ENCODE measurements at places on chromosomes 1 and 21. TPM values are rescaled to one million over a fixed set of nuclear protein-coding genes. Genes with fewer than 3 reads are reported as not detected.
A peak's percentile ranks its signal among the peaks of the same experiment; 100 is the strongest.

- DNase-seq = no peak
These were observed 196.5 kb downstream of the DYRK1A start for GRCh38 chr21:37562920-37563640.

Gene MFSD2A
- 8.0 TPM for total RNA-seq

- no peak for DNase-seq
These were observed 37.1 kb upstream of the RAP1GAP start for GRCh38 chr1:21706151-21706835.

DNA sequence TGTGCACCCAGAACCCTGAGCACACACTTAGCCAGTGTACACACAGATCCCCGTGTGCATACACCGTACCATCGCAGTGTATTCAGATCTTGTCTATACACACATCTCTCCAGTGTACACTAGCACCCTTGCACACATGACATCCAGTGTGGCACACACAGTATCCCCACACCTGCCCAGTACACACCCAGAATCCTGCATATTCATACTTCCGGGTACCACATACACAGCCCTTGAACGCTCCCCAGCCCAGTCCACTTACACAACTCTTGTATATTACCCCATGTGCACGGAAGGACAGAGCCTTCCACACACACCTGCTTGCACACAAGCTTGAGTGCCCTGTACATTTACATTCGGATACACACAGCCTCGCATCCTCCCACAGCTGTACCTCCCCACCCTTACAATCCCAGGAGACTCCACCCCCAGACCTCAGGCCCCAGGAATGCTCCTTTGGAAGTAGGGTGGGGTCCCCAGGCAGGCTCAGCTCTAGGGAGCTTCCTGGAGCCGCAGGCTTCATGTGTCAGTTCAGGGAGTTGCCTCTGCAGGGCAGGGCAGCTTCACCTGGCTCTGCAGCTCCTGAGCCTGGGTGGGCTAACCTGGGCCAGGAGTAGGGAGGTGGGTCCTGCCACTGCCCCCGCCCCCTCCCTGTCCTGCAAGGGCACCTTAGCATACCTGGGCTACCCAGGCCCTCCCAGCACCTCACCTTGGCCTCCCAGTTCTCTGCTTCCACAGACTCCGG is 46.2 kb downstream of the AHDC1 start:
- DNase-seq = peak; percentile 29

DNA sequence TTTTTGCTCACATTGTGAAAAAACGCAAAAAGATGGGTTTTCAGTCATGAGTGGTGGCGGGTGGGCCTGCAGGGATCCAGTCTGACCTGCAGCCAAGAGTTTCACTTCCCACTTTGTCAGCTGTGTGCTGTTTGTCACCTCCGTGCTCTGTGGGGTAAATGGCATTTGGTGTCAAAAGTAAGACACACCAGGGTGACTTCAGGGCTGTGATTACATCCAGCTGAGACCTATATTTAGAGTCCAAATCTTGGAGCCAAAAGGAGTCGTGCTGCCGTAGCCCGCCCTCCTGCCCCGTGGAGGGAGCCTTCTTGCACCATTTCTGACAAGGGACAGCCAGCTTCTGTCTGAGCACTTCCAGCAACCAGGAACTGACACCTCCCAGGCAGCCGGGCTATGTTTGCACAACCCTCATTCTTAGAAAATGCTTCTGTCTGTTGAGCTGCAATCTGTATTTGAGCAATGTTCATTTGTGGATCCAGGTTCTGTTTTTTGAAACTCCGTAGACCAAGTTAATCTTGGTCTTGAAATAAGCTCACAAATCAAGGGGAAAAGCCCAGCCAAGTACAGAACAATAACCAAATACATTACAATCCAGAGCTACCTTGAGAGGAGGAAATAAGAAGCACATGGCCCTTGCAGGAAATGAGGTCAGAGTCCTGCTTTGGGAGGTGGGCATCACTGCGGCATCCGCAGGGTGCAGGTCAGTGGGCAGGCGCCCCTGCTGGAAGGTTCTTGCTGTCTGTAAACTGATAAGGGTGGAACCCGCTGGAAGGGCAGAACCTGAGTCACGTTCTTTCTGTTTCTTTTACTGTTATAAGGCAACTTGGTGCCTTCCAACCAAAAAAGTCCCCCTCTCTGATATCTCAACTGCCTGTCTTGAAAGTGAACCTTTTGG is 14.4 kb downstream of the ABCG1 start:
- no peak for DNase-seq

Gene TMPRSS2
- total RNA-seq = 1.1 TPM

Gene PTGS2
- total RNA-seq = 0.91 TPM

GRCh38 chr1:94122201-94122970 is 1.4 kb upstream of the ABCA4 start:
- DNase-seq = no peak

Gene FAM72C
- total RNA-seq = 9.5 TPM

GRCh38 chr1:112446411-112446810 is 50.4 kb downstream of the CTTNBP2NL start:
- DNase-seq = no peak

Gene TAGLN2
- total RNA-seq = 127 TPM

DNA sequence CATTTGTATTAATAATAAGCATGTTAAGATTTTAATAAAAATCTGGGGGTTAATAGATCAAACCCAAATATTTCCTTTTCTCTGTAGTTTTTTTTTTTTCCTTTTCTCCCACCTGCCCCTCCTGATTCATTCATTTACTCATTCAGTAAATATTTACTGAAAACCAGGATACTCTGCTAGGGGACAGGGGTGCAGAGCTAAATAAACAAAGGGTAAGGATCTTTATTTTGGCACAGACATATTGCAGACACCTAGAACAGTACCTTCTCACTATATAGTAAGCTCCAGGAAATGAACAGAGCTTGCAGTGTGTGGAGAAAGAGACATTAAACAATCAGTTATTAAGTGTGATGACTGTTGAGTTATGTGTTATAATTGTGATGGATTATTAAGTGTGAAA is 60.9 kb downstream of the AK5 start:
- no peak for DNase-seq

Gene OR4F29
- total RNA-seq = not detected

GRCh38 chr1:44485934-44486460 is 80.9 kb downstream of the RNF220 start:
- no peak for DNase-seq

- no peak for DNase-seq
These were observed 169.3 kb downstream of the PRDM2 start for GRCh38 chr1:13869172-13869797.

DNA sequence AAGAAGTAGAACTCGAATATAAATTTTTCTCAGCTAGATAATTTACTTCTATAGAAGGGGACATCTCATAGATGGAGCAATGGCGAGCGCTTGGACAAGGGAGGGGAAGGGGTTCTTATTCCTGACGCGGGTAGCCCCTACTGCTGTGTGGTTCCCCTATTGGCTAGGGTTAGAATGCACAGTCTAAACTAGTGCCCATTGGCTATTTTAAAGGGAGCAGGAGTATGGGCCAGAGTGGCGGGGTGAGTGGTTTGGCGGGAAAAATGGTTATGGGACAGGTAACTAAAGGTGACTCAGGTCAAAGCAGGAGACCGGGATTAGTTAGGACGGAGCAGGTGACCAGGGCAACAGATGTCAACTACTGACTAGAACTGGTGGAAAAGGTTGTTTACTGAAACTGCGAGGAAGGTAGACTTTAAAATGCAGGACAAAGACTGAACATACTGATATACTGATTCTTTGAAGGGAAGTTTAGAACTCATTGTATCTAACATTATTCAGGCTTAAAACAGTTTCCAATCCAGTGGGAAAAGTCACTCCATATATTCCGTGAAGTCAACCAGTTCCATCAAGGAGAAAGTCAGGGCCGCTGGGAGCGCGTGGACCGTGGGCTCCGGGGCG is 940 bp upstream of the ATAD3A start:
- DNase-seq = peak; percentile 59

DNA sequence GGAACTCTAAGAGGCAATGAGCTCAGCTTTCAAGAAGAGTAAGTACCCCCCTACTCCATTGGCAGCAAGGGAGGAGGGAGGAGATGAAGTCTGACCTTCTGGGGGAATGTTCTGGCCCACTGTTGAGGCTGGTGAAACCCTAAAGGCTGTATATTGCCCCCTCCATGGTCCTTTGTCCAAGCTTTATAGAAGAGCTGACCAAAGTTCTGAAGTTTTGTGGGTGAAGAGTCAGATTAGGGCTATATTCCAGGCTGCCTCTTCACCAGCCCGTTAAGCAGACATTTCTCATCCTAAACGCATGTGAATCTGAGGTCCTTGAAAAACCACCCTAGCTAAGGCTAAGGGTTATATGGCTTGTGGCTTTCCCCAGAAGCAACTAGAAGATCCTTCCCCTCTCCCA is 1.4 kb downstream of the C1orf94 start:
- DNase-seq = no peak

- DNase-seq = no peak
These were observed at the start of gene CRB1 for GRCh38 chr1:197268012-197268411. CRB1 (plus strand) TSS chr1:197268252; CDS start chr1:197268413, 161 bp downstream.

GRCh38 chr1:4076346-4076745 is 176.3 kb upstream of the C1orf174 start:
- no peak for DNase-seq

DNA sequence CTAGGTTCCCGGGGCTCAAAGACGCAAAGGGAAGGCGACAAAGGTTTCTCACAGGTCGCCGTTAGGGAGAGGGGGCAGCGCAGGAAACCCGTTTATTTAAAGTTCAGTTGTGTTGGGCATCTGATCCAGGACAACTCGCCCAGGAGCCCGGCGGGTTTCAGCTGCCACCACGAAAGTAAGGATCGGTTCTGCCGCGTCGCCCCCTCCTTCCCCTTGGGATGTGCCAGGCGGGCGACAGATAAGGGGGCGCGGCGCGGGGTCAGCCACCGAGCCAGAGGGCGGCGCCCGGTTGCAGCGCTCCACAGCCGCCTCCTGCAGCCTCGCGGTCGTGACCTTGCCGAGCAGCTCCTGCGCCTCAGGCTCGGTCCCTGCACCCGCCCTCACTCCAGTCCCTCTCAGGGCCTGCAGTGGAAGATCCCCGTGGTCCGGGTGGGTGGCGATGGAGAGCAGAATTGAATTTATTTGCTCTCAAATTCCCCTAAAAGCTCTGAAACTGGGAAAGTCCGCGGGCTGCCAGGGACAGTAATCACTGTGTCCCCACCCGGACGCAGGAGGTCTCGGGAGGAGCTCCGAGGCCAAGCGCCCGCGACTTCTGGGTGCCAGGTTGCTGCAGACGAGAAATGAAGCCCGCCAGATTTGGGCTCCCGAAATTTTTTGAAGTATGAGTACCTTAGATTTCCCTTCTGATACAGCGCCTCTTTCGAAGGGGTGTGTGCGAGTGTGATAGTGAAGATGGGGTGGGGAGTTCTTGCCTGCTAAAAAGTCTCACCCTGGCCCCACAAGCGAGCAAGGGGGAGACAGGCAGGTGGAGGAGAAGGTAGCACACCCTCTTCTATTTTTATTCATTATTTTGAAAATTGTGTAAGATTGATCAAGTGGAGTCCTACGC is 28.4 kb upstream of the NFIA start:
- no peak for DNase-seq

Gene TDRD5
- total RNA-seq = 0.25 TPM

DNA sequence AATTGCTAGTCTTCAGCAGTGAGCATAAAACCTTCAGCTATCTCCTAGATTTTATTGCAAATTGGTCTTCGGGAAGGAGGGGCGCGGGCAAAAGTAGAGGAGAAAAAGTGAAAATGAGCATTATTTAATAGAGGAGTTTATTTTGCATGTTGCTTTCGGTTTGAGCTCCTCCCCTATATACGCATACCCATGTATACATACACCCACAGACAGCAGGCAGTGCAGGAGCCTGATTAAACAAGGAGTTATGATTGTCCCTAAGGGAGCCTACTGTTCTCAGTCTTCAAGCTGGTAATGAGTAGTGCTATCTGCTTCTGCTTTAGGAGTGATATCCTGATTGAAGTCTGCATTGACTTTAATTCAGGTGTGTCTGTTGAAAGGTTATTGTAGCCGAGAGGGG is 133.8 kb downstream of the SPATA46 start:
- DNase-seq = no peak

GRCh38 chr1:233097546-233097945 is 147.1 kb downstream of the NTPCR start:
- DNase-seq = no peak

GRCh38 chr1:10065344-10065685 is 32.6 kb downstream of the UBE4B start:
- no peak for DNase-seq

GRCh38 chr1:155835548-155835947 is 21.5 kb downstream of the GON4L start:
- no peak for DNase-seq

DNA sequence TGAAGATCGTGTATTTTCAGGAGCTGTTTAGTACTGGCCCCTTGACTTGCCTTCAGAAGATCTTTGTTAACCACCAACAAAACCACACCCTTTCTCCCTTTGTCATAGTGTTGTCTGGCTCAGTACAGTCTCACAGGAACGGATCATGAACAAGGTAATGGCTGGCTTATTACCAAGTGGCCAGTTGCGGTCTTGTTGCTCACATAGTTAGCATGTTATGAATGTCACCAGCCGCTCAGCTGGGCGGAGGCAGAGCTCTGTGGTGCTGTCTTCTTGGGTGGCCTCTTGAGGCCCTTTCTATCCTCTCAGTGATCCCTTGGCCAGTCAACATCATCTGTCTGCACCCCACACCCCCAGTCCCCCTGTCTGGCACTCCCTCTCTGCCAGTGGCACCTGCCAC is 21.4 kb downstream of the CNIH3 start:
- no peak for DNase-seq

Gene ZSCAN20
- total RNA-seq = 9.0 TPM

DNA sequence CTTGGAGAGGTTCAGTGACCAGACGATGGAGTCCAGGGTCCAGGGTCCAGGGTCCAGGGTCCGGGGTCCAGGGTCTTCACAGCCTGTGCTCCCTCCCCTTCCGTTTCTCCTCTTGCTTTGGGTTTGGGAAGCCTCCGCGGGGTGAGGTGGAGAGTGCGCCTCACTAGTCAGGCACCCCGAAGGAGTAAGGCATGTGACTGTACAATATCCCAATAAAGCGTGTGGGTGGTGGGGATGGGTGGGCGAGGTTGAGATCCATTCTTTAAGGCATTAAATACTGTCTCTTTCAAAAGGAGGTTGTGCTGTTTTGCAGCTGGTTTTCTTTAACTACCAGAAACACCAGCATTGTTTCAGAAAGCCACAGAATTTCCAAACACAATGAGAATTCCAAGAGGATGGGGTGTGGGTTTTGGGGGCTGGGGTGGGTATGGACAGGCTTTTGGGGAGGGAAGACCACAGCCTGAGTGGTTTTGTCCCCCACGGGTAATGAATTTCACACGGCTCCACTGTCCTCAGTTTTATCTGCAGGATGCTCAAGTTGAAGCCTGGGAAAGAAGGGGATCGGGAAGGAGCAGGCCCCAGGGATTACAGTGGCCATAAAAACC is 65.7 kb downstream of the KIF26B start:
- DNase-seq = no peak

DNA sequence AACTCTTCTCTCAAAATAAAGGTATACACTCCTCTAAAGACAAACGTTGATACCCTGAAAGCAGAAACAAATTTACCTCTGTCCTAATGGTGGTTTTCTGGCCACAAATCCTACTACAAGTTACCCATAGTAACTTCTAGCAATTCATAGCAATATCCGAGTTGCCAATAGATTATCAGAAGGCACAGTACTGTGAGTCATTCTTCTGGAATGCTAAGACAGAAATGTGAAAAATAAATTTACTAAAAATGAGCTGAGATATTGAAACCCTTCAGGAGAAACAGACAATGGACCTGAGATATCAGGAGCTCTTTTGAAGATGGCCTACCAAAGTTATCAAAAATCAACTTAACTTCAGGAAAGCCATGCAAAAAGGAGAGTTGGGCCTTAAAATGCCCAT is 715.0 kb upstream of the ADAMTS5 start:
- DNase-seq = no peak
